ENCODE measurements at places on chromosomes 11 and 22.

DNA sequence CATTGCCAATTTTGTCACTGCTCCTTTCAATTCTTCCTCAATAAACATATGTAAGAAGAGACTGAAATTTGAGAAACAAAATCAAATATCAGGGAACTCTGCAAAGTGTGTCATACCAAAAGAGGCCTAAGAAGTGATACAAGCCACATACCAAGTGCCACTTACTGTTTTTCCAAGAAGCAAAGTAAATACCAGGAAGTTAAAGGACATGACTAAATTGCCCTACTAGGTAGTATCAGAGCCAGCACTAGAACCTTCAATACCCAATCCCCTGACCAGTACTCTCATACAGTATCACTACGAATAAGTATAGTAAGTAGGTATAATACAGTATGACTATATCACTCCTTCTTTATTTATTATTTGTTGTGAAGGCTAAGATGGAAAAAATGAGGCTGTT, 13.6 kb downstream of the MAML2 start:
- no peak for DNase-seq

DNA sequence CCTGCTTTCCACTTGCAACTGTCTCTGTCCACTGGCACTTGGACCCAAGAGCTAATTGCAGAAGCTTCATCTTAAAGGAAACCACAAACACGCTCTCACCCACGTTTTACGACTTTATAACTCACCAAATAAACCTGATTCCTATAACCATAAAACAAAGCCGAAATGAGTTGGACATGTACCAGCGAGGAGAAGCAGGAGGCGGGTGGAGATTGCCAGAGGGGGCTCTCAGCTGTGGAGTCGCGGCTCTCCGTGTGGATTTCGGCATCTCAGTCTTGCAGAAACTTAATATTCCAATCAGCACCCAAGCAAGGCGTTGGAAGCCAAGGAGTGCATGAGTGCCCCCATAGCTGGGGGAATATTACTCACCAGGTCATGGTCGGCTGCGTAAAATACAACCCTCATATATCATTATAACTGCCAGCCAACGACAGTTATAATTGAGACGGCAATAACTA, 483.6 kb downstream of the MN1 start:
- no peak for DNase-seq

DNA sequence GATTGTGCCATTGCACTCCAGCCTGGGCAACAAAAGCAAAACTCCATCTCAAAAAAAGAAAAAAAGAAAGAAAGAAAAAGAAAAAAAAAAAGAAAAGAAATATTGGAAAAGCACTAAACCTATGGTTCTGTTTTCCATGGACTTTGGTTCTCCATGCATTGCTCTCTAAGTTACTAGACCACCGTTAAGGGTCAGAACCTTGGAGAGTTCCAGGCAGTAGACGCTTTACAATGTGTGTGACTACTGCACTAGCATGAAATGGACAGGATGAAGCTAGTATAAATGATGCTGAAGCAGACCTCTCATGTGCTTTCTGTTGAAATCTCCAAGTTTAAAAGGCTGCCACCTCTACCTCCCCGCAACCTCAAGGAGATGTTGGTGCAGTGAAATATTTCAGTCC, 63.5 kb downstream of the SIK2 start:
- peak; percentile 76 for DNase-seq

DNA sequence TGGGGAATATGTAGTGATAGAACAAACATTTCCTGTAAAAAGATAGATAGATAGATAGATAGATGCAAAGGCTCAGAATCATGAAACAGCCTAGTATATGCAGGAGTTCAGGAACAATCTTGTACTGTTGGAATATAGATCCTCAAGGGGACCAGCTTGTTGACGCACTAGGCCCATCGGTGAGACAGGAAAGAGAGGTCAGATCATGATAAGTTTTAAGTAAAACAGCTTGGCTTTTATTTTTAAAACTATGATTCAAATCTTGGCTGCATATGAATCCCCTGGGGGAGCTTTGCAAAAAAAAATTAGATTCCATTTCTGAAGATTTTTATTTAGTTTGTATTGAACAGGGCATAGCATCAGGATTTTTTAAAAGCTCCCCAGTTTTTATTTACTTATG, 185.8 kb downstream of the TRPC6 start:
- DNase-seq = no peak

- DNase-seq = no peak
Observed at GRCh38 chr11:58801302-58801701, 43.2 kb downstream of the GLYATL2 start.

- no peak for DNase-seq
Observed at GRCh38 chr11:72577271-72577721, 96.9 kb downstream of the PDE2A start.

GRCh38 chr11:131897956-131898355, 527.5 kb downstream of the NTM start:
- peak; percentile 44 for DNase-seq

GRCh38 chr11:3161720-3162409, 3.2 kb downstream of the OSBPL5 start:
- no peak for DNase-seq

DNA sequence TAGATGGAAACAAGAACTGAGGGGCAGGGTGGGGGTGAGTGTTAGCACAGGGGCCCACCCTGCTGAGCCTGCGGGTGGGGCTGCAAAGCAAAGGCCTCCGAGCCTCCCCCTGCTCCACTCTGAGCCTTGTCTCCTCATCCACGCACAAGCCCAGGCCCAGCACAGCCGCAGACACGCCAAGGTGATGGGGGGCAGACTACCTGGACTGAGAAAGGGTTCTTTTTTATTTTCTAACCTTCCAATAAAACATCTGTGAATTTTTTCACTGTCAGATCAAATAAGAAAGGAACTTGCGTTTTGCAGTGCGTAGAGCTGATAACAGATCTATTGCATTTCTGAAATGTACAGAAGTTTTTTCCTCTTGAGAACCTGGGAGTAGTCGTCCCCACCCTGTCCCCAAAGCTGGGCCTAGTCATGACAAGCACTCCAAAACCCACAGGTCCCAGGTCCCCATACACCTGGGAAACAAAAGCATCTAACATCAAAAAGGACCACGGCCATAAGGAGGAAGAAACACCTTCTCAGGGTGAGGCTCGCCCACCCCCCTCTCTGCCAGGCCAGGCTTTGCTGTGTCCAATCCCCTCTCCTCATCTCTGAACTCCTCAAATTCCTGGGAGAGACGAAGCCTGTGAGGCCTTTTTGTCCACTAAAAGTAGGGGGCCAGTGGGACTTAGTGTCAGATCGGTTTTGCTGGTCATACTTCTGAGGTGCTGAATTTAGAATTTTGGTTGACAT, 22.7 kb upstream of the CD5 start:
- no peak for DNase-seq

Data from T47D (cell line).